H1 (cell line): ENCODE measurements at places on chromosomes 7 and 10.
A peak's percentile ranks its signal among the peaks of the same experiment; 100 is the strongest.

- no peak for DNase-seq
- H3K36me3 ChIP-seq, result no peaks in the 10 kb centered on the region
Measured at GRCh38 chr7:50185951-50186682, 93.1 kb upstream of the ZPBP start.

- DNase-seq, result no peak
- H3K27ac ChIP-seq, result no peak overlapping the region
- H3K4me3 ChIP-seq, result no peak overlapping the region
- H3K27me3 ChIP-seq, result no peaks in the 10 kb centered on the region
- no peaks in the 10 kb centered on the region for H3K36me3 ChIP-seq
Measured at GRCh38 chr7:387132-388022, 97.4 kb downstream of the FOXL3 start.

GRCh38 chr7:138338361-138338760 is 121.7 kb upstream of the TRIM24 start:
- H3K27ac ChIP-seq, result no peak overlapping the region
- H3K4me3 ChIP-seq, result no peak overlapping the region
- no peaks in the 10 kb centered on the region for H3K4me1 ChIP-seq
- peaks cover 10% of the 10 kb centered on the region for H3K36me3 ChIP-seq

- DNase-seq, result no peak
- H3K4me1 ChIP-seq, result peaks cover 13% of the 10 kb centered on the region
- H3K36me3 ChIP-seq, result no peaks in the 10 kb centered on the region
- no peak overlapping the region for H3K27ac ChIP-seq
Measured at GRCh38 chr10:24360282-24361127, 151.6 kb downstream of the KIAA1217 start.

- H3K4me3 ChIP-seq, result peak overlapping the region; percentile 45; the same call in 1 of the 2 replicates
- H3K36me3 ChIP-seq, result no peaks in the 10 kb centered on the region
- no peak overlapping the region for H3K27ac ChIP-seq
Measured at GRCh38 chr10:128541926-128542475, 415.8 kb upstream of the MKI67 start.

- H3K4me3 ChIP-seq, result no peak overlapping the region
- peaks cover 2% of the 10 kb centered on the region; the same call in 1 of the 2 replicates for H3K27me3 ChIP-seq
- no peak overlapping the region for H3K27ac ChIP-seq
- H3K36me3 ChIP-seq, result no peaks in the 10 kb centered on the region
- DNase-seq, result no peak
Measured at GRCh38 chr7:43118313-43118712, 5.9 kb downstream of the HECW1 start.

DNA sequence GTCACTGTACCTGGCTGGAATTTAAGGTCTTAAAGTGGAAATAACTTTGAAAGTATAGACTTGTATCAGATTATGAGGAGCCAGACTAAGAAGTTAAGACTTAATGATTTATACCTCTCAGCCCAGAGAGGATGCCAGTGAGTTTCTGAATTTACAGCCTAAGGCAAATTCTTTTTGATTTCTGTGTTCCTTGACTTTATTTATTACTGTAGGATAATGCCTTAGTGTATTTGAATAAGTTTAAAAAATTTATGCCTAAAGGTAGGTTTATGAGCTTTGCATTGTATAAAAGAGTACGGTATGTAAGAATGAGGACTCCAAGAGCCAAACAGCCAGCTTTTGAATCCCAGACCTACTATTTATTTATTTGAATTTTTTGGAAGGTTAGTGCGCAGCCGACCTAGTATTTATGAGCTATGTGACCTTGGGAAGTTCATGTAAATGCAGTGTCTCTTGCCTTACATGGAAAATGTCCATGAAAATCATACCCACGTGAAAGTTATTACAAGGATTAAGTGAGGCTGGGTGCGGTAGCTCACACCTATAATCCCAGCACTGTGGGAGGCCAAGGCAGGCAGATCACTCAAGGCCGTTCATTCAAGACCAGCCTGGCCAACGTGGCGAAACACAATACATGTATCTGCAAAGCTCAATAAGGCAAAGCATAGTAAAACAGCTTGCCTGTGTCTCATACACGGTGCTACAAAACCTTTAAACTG is 174.6 kb downstream of the AUTS2 start:
- H3K4me1 ChIP-seq, result no peaks in the 10 kb centered on the region; the same call in 1 of the 2 replicates
- no peaks in the 10 kb centered on the region for H3K36me3 ChIP-seq
- DNase-seq, result no peak
- H3K27ac ChIP-seq, result no peak overlapping the region
- H3K4me3 ChIP-seq, result no peak overlapping the region
- no peaks in the 10 kb centered on the region for H3K27me3 ChIP-seq

DNA sequence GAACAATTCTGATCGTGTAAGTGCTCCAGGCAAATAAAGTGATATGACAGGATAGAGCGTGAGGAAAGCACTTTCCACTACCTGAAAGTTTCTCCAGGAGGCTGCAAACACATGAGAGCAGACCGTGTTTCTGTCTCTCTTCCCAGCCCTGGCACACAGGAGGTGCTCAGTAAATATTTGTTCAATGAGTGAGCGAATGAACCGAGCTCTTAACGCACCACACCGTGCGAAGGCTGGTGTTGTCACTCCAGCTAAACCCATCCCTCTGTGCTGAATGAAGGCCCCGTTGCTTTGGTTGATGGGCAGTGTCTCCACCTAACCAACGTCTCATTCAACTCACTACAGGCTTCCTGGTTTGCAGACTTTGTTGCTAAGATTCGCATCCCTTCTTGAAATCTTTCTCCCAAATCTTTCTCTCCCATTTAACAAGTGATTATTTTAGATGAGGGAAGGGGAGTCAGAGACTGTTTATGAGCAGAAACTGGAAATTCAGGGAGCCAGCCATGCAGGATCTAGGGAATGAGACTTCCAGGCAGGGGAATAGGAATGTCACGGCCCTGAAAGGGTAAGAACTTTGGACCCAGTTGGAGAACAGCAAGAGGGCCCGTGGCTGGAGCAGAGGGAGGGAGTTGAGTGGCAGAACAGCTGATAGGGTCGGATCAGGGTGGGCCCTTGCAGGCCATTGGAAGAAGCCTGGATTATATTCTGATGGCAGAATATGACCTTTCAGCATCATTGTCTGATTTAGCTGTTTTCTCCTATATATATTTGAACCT is 282.6 kb downstream of the CAMK1D start:
- DNase-seq, result no peak
- no peaks in the 10 kb centered on the region for H3K36me3 ChIP-seq
- no peaks in the 10 kb centered on the region for H3K4me1 ChIP-seq
- no peak overlapping the region for H3K4me3 ChIP-seq

- H3K27me3 ChIP-seq, result no peaks in the 10 kb centered on the region
- H3K4me3 ChIP-seq, result no peak overlapping the region
- no peak overlapping the region for H3K27ac ChIP-seq
Measured at GRCh38 chr7:80881351-80881900, 37.4 kb downstream of the SEMA3C start.

- H3K4me3 ChIP-seq, result no peak overlapping the region
- H3K36me3 ChIP-seq, result no peaks in the 10 kb centered on the region
- no peaks in the 10 kb centered on the region for H3K27me3 ChIP-seq
- H3K4me1 ChIP-seq, result no peaks in the 10 kb centered on the region
Measured at GRCh38 chr7:17462131-17462631, 163.7 kb downstream of the AHR start.

GRCh38 chr7:157875230-157876179 is 538.7 kb downstream of the DNAJB6 start:
- no peaks in the 10 kb centered on the region for H3K36me3 ChIP-seq
- no peak for DNase-seq
- H3K27ac ChIP-seq, result no peak overlapping the region

DNA sequence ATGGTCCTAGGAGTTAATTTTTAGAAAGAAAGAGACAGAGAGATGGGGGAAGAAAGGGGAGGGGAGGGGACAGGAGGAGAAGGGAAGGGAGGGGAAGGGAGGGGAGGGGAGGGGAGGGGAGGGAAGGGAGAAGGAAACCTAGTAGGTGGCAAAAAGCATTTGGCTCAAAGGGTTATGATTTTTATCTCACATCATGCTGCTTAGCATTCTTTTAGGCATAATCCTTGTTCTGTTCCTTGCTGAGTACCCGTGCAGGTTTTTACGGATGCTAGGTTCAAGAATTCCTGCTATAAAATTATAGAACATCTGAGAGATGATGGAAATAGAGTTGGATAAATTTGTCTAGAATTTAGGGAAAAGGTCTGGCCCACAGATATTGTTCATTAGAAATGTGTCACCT is 132.4 kb upstream of the PRSS1 start:
- H3K4me1 ChIP-seq, result no peaks in the 10 kb centered on the region; the same call in 1 of the 2 replicates
- H3K4me3 ChIP-seq, result no peak overlapping the region
- no peak overlapping the region for H3K27ac ChIP-seq
- no peaks in the 10 kb centered on the region for H3K27me3 ChIP-seq
- H3K36me3 ChIP-seq, result no peaks in the 10 kb centered on the region
